PC-3 (cell line): ENCODE measurements at places on chromosomes 3 and 15. TPM values are rescaled to one million over a fixed set of nuclear protein-coding genes. Genes with fewer than 3 reads are reported as not detected.
A peak's percentile ranks its signal among the peaks of the same experiment; 100 is the strongest.

DNA sequence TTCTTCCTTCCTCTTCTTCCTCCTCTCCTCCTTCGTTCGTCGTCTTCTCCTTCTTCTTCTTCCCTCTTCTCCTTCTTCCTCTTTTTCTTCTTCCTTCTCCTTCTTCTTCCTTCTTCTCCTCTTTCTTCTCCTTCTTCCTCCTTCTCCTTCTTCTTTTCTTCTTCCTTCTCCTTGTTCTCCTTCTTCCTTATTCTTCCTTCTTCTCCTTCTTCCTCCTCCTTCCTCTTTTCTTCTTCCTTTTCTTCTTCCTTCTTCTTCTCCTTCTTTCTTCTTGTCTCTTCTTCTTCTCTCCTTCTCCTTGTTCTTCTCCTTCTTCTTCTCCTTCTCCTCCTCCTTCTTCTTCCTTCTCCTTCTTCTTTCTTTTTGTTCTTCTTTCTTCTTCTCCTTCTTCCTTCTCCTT, 35.3 kb downstream of the SPG21 start:
- DNase-seq = no peak

- no peak for DNase-seq
Observed at GRCh38 chr15:57553526-57553925, 38.2 kb upstream of the MYZAP start.

GRCh38 chr3:122357828-122358702, 25.0 kb downstream of the MIX23 start:
- peak; percentile 11 for DNase-seq

MOBP gene
- total RNA-seq = not detected in 2 replicates

ALG3 gene
- total RNA-seq = 65.9 and 89.0 TPM in 2 replicates

XCR1 gene
- not detected in 2 replicates for total RNA-seq
